ENCODE measurements at places on chromosomes 16 and 17.

DNA sequence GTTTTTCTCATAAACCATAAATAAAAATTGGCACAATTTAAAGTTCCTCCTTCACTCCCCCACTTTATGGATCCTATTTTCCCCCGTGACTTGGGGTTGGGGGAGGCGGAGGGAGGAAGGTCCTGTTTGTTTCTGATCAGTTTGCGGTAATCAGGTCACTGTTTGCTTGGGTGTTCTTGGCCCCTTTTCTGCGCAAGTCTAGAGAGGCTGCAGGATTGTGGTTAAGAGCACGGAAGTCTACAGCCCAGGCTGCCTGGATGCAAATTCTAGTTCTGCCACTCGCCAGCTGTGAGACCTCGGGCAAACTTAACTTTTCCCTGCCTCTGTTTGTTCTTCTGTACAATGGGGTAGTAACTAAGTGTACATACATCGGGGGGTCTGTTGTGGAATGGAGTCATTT lies 12.1 kb downstream of the ATP2C2 start:
- DNase-seq: no peak

- DNase-seq: no peak
These were observed 1139.8 kb downstream of the CDH11 start for GRCh38 chr16:63982110-63982509.

GRCh38 chr17:3621146-3621720 lies 12.0 kb upstream of the TRPV1 start:
- no peak for DNase-seq

- DNase-seq: peak; percentile 53
These were observed 90.0 kb downstream of the CFDP1 start for GRCh38 chr16:75343286-75343685.

- DNase-seq: no peak
These were observed 47.9 kb downstream of the CBFA2T3 start for GRCh38 chr16:88929091-88929445.

DNA sequence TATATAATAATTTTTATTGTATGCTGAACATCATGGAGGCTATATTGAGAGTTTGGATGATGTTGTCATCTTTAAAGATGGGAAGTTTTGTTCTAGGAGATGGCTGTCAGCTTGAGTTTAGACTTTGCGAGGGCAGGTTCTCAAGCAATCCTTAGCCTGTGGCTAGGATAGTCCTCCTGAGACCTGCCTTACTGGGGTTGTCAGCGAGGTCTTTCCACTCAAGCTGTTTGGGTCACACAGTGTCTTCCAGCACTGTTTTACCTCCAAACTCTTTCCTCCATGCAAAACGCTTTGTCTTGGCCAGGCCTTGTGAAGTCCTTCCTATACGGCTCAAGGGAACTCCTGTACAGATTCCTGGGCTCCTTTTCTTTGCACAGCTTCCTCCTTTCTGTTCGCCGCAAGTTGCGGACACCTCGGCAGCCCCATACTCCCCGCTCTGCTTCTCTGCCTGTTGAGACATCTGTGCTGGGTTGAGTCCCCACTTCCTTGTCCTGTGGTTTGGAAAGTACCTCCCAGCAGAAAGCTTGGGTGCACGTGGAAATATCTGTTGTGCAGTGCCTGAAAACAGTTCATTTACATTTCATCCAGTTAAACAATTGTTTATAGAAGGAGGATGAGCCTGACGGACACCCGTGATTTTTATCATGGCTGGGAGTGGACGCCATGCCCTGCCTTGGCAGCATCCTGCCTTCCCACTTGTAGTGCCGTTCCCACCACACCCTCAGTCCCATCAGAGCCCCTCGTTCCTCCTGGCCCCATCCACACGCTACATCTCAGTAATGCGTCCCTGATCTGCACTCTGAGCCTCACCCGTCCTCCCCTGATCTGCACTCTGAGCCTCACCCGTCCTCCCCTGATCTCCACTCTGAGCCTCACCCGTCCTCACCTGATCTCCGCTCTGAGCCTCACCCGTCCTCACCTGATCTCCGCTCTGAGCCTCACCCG lies 55.0 kb upstream of the CBFA2T3 start:
- DNase-seq: no peak

DNA sequence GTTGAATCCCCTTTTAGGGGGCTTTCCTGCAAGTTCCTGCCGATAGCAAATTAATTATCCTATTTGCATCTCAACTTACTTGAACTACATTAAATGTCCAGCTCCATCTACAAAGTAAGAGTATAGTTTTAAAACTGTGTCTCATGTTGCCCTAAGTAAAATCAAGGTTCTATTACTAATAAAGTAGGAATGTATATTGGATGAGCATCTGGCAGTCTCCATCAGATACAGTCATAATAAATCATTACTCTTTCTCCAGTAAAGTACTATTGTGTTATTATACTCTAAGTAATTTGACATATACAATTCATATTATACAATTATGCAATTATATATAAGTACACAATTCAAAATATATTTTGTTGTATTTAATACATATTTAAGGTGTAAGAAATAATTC lies 249.3 kb downstream of the CEP112 start:
- DNase-seq: no peak

DNA sequence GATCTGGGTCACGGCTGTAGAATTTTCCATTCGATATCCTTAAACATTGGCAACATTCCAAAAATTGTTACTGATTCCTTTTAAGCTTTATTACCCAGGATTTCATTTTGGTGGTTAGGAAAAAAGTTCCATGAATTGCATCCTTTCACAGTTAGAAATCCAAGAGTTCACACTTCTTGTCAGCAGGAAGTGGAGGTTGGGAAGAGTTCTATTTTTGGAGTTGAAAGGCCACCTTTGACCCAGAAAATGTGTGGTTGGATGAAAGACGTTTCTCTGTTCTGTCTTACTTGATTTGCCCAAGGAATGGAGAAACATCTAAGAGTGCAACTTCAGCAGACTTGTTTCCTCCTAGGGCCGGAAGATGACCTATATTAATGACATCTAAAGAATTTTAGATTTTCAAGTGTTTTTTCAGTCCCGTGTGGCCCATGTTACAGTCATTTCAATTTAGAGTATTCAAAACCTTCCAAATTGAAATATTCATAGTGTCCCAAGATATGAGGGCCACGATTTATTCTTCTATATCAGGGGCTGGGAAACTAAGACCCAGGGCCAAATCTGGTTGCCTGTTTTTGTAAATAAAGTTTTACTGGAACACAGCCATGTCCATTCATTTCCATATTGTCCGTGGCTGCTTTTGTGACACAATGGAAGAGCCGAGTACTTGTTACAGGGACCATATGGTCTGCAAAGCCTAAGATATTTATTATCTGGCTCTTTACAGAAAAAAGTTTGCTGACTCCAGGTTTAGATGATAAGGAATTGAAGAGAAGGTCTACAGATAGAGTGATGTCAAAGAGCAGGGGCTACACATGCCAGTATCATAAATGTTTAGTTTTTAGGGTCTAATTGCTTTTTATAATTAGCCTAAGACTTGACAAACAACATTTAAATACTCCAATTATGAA lies 50.2 kb downstream of the CDK5R1 start:
- peak; percentile 41 for DNase-seq

- DNase-seq: no peak
These were observed 3.4 kb upstream of the RBFOX3 start for GRCh38 chr17:79614248-79614647.

- no peak for DNase-seq
These were observed 23.2 kb upstream of the FAM20A start for GRCh38 chr17:68624381-68624780.

- DNase-seq: no peak
These were observed 289.4 kb upstream of the EEF2KMT start for GRCh38 chr16:5386989-5387388.

DNA sequence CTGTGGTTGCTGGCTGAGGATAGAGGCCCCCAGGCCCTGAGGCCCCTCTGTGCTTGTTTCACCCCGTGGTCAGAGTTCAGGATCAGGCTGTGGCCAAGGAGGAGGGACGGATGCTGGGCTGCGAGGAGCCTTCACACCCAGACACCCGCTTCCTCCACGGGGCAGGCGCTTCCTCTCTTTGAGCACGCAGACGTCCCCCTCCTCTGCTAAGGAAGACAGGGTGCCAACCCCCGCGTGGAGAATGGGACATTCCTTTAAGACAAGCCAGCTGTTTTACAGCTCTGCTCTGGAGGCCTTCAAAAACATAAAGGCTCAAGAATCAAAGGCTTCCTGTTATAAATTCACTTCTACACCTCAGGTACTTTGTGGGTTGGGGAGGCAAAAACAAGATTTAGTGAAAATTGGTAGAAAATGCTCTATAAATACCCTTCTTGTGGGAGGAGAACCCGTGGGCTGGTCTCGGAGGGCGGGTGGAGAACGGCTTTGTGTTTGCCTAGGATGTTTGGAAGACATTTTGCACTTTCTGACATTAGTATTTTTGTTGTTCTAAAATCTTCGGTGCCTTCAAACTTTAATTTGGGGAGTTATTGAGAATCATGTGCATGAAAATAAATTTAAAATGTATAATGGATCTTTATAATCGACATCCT lies 60.8 kb upstream of the FOXF1 start:
- no peak for DNase-seq

DNA sequence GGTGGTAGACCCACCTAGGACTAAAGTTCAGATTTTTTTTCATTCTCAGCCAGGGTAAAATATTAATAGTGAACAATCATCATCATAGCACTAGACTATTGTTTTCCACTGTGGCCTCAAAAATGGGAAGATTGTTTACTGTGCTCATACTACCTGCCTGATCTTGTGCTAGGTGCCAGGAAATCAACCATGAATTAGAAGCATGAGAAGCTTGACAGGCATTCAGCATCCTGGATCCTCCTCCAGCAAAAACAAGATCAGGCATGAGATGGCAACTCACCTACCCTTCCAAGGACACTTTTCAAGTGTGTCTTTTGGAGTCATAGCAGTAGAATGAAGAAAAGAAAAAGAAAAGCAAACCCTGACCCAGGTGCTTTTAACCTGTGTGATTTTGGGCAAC lies 174.2 kb downstream of the CYLD start:
- DNase-seq: no peak

GRCh38 chr17:77862890-77863813 lies 95.4 kb upstream of the TNRC6C start:
- DNase-seq: no peak

DNA sequence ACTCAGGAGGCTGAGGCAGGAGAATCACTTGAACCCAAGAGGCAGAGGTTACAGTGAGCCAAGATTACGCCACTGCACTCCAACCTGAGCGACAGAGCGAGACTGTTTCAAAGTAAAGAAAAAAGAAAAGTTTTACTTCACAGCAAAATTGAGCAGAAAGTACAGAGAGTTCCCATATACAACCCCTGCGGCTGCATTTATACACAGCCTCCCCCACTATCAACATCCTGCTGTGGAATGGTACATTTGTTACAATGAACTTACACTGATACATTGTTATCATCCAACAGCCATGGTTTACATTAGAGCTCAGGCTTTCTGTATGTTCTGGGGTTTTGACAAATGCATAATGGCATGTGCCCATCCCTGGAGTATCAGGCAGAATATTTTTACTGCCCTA lies 2.6 kb upstream of the MTHFSD start:
- no peak for DNase-seq

- DNase-seq: no peak
These were observed 14.7 kb downstream of the AIPL1 start for GRCh38 chr17:6420173-6420641.

GRCh38 chr17:82980632-82981031 lies 98.8 kb upstream of the METRNL start:
- DNase-seq: no peak

- DNase-seq: no peak
These were observed 120.5 kb downstream of the SOCS1 start for GRCh38 chr16:11135464-11135973.

- peak; percentile 89 for DNase-seq
These were observed 106.3 kb upstream of the HSBP1 start for GRCh38 chr16:83701494-83701893.

DNA sequence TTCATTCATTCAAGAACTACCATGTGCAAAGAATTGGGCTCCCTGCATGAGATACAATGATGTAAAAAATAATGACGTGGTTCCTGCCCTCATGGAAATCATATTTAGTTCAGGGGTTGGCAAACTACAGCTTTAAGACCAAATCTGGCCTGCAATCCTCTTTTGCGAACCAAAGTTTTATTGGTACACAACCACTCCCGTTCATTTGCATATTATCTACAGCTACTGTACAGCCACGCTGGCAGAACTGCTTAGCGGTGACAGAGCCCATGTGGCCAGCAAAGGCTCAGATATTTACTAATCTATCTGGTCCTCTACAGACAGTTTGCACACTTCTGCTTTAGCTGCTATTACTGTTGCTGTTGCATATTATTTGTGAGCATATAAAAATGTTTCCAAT lies 167.7 kb downstream of the XYLT1 start:
- DNase-seq: no peak
